ENCODE measurements at places on chromosomes 3 and 15.

DNA sequence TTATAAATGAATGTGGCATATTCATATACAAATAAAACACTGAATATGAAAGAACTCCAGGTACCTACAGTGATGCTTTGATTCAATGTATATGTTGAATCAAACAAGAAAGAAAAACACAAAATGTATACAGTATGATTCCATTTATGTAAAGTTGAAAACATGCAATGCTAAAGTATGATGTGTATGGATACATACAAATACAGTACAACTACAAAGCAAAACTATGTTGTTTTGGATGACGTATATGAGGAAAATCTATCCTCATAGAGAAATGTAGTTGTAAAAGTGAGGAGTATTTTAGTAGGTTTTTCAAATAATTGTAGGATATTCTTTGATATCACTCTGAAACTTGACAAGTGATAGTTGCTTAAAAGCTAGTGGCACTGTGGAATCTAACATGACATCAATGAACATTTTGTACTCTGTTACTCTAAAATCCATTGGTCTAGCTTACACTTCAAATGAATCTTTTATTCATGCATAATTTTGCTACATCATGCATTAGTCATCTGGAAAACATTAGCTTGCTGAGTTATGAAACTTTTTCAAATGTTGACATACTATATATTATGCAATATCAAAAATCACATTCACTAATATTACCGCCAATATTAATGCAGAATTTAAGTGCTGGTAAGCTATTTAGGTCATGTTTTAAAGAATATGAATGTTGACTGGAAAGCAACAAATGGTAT, 278.1 kb upstream of the CHRNA7 start:
- DNase-seq, result no peak

GRCh38 chr15:74194572-74195559, 7.7 kb downstream of the STRA6 start:
- DNase-seq, result no peak

DNA sequence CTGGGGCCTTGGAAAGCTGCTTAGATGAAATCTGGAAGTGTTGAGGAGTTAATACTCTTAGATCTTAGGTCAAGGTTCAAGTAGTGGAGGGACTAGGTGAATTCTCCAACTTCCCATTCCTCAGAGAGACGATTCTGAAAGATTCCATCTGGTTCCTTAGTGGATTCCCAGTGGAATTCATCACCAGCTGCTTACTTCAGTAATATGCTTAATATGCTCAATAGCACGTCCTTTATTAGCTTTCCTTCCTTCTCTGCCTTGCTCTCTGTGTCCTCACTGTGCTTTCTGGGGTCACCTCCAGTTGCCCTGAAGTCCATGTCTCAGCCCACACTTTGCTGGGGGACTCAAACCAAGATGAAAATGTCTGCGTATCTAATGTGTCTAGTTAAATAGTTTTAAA, 31.0 kb downstream of the CEP63 start:
- no peak for DNase-seq

DNA sequence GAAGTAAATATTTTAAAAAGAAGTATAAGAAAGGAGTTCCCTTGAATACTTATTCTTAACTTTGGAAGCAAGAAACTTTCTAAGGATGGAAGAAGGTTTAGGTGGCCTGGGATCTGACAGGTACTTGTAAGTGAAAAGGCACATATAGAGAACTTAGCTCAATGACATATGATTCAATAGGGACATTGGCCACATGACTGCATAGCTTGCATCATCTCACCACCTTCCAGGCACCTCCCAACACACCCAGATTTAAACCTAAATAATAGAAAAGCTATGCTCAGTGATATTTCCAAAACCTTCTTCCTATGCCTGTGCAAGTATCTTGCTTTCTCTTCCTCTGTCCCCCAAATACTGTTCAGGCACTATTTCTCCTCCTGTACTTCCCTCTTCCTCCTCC, 4.7 kb upstream of the P2RY1 start:
- no peak for DNase-seq

DNA sequence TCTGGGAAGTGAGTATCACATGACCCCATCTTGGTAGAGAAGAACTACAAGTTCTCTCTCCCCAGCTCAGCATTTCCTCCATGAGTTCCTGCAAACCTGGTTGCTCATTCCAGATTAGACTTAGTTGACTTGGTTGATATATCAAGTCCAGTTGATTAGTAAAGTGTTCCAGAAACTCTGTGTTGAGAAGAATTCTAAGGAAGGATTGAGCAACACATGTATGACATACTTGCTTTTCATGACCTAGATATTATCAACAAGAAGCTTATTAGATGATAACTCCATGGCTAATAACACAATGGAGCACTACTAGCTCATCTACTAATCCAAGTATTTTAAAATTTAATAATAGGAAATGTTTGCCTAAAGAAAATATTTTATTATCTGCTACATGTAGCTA, 6.4 kb upstream of the EID1 start:
- no peak for DNase-seq

GRCh38 chr3:87780811-87781210, 278.0 kb downstream of the CGGBP1 start:
- no peak for DNase-seq

DNA sequence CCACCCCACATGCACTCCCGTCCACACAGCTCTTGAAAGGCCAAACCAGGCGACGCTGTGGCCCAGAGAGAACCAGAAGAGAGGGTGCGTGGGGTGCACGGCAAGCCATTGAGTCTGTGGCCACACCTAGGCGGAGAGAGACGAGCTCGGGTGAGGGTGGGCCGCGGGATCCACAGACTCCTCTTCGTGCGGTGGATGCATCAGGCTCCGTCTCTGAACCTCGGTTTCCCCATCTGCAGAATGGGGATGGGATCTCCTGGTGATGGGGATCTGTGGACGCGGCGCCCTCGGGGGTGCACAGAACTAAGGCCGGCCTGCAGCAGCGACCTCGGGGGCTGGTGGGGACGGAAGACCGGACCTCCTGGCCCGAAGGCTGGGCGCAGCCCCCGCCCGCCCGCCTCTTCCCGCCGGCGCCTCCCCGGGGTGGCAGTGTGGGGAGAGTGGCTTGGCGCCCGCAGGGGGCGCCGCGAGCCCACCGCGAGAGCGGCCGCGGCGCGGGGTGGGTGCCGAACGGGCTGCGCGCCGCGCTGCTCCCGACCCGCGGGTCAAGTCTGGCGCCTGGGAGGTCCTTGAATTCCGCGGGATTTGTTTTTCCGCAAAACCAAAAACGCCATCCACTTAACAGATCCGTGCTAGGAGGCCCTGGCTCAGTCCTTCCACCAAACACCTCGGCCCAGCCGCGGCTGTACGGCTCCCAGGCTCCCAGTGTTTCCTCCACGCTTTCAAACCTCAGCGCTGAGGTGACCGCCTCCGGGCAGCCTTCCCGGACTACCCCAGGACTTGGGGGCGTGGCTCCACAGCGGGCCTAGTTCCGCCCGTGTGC, 13.2 kb upstream of the ADPGK start:
- no peak for DNase-seq

DNA sequence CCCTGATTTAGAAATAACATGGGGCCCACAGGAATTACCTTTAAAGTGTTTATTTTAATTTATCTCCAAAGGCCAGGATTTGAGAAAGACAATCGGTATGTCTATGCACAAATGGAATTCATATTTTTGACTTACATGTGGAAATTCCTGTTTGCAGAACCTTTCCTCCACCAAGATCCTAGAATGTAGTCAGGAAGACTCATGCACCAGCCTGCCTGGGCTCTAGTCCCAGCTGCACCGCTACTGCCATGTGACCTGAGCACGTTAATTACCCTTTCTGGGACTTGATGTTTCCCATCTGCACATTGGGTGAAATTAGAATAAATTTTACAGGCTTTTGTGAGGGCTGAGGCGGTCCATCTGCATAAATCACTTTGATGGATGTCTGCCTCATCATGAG, 194.2 kb downstream of the ATP10A start:
- no peak for DNase-seq

- no peak for DNase-seq
Measured at GRCh38 chr3:66195347-66195783, 25.4 kb upstream of the SLC25A26 start.

DNA sequence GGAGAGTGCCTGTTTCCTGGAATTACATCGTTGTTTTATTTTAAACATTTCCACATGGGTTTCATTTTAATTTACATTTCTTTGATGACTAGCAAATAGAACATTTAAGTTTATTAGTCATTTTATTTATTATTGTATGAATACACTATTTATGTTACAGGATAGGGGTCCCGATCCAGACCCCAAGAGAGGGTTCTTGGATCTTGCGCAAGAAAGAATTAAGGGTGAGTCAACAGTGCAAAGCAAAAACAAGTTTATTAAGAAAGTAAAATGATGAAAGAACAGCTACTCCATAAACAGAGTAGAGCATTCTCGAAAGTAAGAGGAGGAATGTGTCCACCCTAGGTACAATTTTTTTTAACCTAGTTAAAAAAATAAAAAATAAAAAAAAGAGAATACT, 539.5 kb downstream of the NAALADL2 start:
- DNase-seq, result no peak

DNA sequence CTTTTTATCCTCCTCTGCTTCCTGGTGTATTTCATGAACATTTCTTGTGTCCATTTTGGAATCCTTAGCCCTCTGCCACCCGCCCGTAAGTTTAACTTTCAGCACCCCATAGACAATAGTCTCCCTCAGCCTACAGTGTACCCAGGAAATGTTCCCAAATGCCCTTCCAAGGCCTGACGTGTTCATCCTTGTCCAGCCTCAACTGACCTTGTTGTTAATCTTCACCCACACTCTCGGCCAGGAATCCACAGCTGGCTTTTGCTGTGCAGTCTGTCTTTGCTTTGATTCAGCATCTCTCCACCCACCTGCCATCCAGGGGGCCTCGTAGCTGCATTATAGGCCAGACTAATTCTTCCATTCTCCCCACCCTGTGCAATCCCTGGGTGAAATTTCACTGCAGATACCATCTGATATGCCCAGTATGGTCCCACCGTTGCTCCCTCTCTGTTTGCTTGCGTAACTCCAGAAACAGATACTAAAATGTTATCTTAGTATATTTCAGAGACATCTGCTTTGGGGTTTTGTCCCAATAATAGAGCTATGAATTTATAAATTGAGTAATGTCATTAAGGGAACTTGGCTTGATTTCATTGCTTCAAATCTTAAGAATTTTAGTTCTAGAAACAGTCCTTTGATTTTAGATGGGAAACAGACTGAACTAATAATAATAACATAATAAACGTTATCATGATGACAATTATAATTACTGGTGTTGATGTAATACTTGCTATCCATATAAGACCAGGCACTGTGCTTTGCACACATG, 16.6 kb downstream of the GUCA1C start:
- DNase-seq, result no peak

- DNase-seq, result no peak
Measured at GRCh38 chr3:71185733-71186455, 397.6 kb downstream of the FOXP1 start.

- DNase-seq, result no peak
Measured at GRCh38 chr15:74207652-74208440, 5.3 kb upstream of the STRA6 start.

- DNase-seq, result no peak
Measured at GRCh38 chr15:52518487-52519371, 10.0 kb downstream of the MYO5A start.

DNA sequence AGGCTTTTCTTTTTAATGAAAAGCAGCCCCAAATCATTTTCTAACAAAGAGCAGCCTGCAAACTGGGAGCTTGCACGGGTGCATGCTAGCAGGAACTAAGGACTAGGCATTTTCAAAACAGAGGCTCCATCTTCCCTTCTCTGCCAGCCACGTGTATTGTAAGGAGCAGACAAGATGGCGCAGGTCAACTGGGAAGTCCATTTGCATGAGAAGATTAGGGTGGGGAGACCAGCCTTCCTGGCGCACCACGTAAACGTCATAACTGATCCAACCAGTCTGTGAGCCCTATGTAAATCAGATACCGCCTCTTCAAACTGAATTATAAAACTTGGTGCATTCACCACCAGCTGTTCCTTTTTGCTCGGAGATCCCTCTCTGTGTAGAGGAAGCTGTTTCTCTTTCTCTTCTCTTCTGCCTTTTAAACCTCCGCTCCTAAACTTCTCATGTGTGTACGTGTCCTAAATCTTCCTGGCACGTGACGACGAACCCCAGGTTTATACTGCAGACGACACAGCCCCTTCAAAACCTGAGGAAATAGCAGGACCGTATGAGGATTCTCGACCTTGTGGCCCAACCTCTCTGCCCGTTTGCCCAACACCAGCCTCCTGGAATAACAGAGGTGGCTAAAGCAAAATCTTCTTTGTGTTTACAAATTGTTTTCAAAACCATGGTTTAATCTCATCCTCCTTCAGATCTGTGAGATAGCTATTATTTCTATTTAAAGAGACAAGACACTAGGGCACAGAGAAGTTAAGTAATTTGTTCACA, 26.4 kb upstream of the SLC30A4 start:
- no peak for DNase-seq

DNA sequence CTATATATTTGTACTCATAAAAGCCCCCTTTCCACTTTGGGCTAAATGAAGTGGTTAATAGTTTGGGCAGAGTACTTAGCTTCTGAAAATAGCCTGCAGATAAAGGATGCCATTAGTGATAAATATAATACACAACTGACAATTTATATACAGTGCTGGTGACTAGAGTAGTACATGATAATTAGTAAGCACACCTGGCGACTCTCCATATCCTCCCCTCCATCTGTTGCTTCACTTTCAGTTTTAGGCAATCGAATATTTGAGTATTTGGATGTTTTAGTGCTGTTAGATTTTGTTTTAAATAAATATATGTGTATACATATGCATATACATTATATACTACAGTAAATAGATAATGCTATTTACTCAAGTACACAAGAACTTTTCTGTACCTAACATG, 35.9 kb upstream of the CHMP2B start:
- no peak for DNase-seq

DNA sequence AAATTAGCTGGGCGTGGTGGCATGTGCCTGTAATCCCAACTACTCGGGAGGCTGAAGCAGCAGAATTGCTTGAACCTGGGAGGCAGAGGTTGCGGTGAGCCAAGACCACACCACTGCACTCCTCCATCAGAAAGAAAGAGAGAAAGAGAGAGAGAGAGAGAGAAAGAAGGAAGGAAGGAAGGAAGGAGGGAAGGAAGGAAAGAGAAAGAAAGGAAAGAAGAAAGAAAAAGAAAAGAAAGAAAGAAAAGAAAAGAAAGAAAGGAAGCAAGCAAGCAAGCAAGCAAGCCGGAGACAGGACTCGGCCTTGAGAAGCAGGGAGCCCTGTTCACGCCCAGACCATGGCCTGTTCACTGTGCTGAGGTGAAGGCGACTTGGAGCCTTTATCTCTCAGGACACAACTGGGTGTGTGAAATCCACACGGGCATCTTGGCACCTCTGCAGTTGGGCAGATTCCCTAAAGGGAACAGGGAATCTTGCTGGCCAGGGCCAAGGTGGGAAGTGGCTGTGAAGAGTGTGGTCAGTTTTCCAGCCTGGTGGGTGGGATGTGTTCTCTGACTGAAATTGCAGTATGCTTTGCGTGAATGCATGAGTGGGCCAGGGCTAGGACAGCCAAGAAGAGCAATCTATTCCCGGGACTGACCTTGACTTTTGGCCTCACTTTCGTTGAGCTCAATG, 90.3 kb downstream of the CORO2B start:
- no peak for DNase-seq

All from activated CD8-positive, alpha-beta memory T cell treated with anti-CD3 and anti-CD28 coated beads for 1 hour (primary cell).